Gastroesophageal sphincter (tissue), 4 donors: ENCODE measurements at places on chromosomes 2 and 18. TPM values are rescaled to one million over a fixed set of nuclear protein-coding genes. Genes with fewer than 3 reads are reported as not detected.

NTSR2 gene
- not detected for total RNA-seq

HOXD13 gene
- total RNA-seq = not detected

TM4SF20 gene
- not detected for total RNA-seq

SFT2D3 gene
- 7.2 TPM for total RNA-seq

SH3RF3 gene
- total RNA-seq = 15.6 TPM

GPR155 gene
- 45.9 TPM for total RNA-seq

SERPINB3 gene
- 70.3 TPM for total RNA-seq

GALNT13 gene
- total RNA-seq = 11.9 TPM

AQP12A gene
- not detected for total RNA-seq

CD8B gene
- total RNA-seq = 0.81 TPM

VWC2L gene
- not detected for total RNA-seq

ICOS gene
- 0.13 TPM for total RNA-seq

PCARE gene
- not detected for total RNA-seq

ADAM23 gene
- 4.0 TPM for total RNA-seq

VAMP8 gene
- total RNA-seq = 4.9 TPM

SNED1 gene
- 9.7 TPM for total RNA-seq

CDH19 gene
- 51.1 TPM for total RNA-seq

TMBIM1 gene
- 245 TPM for total RNA-seq

ST6GAL2 gene
- 2.4 TPM for total RNA-seq

GFPT1 gene
- total RNA-seq = 40.4 TPM

ASXL3 gene
- total RNA-seq = 1.6 TPM

CYP26B1 gene
- total RNA-seq = 1.9 TPM

NOSTRIN gene
- total RNA-seq = 17.0 TPM

CCDC148 gene
- 1.6 TPM for total RNA-seq

RIT2 gene
- total RNA-seq = not detected

NCK2 gene
- 63.0 TPM for total RNA-seq

SP5 gene
- total RNA-seq = 0.13 TPM

PLEK gene
- 6.7 TPM for total RNA-seq

KCNG2 gene
- not detected for total RNA-seq

DSG2 gene
- total RNA-seq = 11.4 TPM

LYPD6B gene
- total RNA-seq = not detected

FAM168B gene
- total RNA-seq = 184 TPM

GBX2 gene
- not detected for total RNA-seq

TYW5 gene
- total RNA-seq = 5.7 TPM

COMMD1 gene
- total RNA-seq = 45.0 TPM

BMP10 gene
- total RNA-seq = not detected

TTC39C gene
- 37.7 TPM for total RNA-seq

FOXD4L1 gene
- 0.50 TPM for total RNA-seq

TMEM150A gene
- 21.5 TPM for total RNA-seq

TUBA3E gene
- not detected for total RNA-seq

TUBB8B gene
- total RNA-seq = 0.78 TPM

SKA1 gene
- 0.77 TPM for total RNA-seq

CABYR gene
- 1.7 TPM for total RNA-seq

TGFA gene
- total RNA-seq = 5.0 TPM

UGT1A8 gene
- not detected for total RNA-seq

REG3A gene
- total RNA-seq = not detected

MYL12B gene
- total RNA-seq = 148 TPM

HAAO gene
- 9.3 TPM for total RNA-seq
